Activated CD4-positive, alpha-beta T cell treated with anti-CD3 and anti-CD28 coated beads for 1 hour (primary cell): ENCODE measurements at places on chromosomes 3 and 15.

DNA sequence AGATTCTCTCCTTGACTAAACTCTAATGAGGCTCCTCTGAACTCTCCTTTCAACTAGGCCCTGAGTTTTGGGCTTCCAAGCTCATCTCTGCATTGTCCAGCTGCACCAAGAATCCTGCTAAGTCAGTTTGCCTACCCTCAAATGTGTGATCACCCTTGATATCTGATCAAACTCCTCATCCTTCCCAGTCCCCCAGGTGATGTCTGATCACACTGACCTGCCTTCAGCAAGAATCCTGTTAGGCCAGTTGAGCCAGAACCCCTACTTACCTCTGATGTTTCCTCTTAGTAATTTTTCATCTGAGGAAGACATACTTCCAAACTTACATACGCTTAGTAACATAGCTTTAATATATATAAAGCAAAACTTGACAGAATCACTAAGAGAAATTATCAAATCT lies 28.8 kb downstream of the SUMF1 start:
- no peak for DNase-seq

GRCh38 chr15:99335508-99335907 lies 84.2 kb downstream of the LRRC28 start:
- DNase-seq: no peak

DNA sequence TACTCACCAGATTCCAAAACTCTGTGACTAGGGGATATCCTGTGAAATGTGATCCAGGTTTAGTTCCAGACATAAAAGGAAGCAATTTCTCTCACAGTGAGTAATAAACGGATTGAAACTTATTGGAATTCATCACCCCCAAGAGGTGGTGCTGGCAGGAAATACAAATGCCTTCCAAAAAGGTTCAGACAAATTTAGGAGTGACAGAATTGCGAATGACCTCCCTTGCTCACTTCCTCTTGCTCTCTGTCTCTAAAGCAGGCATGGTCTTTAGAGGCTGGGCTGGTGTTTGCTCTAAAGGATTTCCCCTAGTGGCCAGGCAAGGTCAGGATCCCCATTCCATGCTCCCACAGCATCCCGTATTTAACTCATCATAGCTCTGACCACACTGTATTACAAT lies 449.4 kb upstream of the PPP2R3A start:
- no peak for DNase-seq

GRCh38 chr15:27124287-27124871 lies 153.4 kb downstream of the GABRG3 start:
- no peak for DNase-seq

DNA sequence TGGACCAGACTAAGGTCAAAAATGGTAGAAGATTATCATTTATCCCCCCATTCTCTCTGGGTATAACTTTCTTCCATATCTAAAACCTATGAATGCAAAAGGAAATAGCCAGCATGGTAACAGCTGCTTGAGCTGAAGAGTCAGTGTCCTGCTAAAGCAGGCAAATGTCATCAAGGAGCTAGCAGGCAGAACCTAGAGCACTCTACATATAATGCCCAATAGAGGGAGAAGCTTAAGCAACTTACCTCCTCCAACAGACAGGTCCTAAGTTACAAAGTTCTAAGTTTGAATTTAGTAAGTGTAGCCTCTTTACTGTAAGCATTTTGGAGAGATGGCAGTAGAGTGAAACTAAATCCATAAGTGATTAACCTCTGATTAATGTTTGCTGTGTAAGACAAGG lies 7.7 kb downstream of the RAF1 start:
- no peak for DNase-seq

DNA sequence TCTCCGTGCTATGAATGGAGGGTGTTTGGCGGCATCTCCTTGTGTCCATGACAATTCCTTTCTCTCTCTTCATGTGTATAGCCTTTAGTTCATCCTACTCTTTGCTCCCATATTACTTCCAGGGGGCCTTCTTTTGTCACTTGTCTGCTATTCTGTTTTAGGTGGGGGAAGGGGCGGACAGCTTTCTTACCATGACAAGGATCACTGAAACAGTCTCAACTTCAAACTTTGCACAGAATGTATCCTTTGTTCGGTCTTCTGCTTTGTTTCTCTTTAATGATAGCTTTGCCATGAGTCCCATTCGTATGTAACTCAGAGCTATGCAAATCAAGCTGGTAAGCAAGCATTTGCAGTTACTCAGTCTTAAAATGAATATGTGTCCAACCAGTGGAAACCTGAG lies 294.2 kb downstream of the TIGIT start:
- no peak for DNase-seq

DNA sequence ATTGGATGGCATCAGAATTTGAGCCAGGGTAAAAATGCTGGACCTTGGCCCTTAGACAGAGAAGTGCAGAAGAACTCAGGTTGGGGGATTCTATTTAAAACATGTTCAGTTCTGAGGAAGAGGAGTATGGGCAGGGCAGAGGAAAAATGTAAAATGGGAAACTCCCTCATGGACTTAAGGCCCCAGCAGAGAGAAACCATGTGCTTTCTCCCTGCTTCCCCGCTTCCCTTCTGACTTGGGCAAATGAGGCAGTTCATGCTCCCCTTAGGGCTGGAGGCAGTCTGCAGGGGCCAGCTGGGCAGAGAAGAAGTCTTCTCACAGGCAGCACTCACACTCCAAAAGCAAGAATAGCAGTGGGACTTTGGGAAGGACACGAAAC lies 9.9 kb upstream of the NUDT16 start:
- no peak for DNase-seq

DNA sequence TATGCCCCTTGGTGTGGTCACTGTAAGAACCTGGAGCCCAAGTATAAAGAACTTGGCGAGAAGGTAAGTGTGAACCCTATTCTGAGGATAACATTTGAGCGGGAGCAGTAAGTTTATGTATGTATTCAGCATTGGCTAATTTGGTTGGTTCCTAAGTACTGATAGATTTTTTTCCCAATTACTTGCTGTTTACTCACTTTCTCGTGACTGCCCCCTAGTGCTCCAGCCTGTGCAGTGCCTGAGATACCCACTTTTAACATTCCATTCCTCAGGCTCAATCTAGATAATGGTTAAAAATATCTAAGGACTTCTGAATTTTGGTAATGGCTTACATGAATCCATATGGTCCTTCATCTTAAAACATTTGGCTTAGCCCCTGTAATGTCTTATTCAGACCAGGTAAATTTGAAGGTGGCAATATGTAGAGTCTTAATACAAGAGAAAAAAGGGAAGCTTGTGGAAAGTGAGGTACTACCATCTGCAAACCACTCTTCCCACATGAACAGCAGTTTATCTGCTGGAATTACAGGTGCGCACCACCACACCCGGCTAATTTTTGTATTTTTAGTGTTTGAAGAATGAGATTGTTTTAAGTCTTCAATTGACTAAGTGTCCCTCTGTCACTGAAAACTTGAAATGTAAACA lies 7.1 kb downstream of the ELL3 start:
- peak; percentile 34 for DNase-seq

GRCh38 chr3:59286791-59287531 lies 237.1 kb upstream of the CFAP20DC start:
- no peak for DNase-seq

- no peak for DNase-seq
Observed at GRCh38 chr3:33915796-33916546, 117.5 kb downstream of the PDCD6IP start.

DNA sequence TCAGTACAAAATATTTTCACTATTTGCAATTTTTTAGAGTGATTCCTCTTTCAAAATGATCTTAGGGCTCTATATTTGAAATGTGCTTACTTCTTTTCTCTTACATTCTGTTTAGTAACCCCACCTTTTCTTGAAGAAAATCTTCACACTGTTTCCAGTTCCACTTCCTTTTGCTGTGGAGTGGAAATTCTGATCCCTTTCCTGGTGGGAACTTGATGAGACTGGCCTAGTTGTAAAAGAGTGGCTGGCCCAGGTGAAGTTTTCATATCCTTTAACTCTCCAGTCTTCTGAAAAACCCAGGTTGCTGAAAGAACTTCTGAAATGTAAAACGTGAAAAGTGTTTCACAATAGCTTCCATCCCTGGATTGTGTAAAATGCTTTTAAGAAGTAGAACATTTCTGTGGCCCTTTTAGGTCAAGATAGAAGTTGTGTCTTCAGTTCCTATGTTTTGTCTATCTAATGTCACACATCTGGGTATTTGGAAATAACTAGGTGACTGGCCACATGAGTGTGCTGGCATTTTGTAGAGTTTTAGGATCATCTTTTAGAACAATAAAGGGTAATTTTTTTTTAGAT lies 84.8 kb upstream of the LRIG1 start:
- no peak for DNase-seq

GRCh38 chr15:63943829-63944680 lies 102.2 kb downstream of the DAPK2 start:
- DNase-seq: no peak

GRCh38 chr15:25671132-25671531 lies 192.0 kb downstream of the ATP10A start:
- DNase-seq: no peak
